ENCODE measurements at places on chromosomes 16 and 17.

DNA sequence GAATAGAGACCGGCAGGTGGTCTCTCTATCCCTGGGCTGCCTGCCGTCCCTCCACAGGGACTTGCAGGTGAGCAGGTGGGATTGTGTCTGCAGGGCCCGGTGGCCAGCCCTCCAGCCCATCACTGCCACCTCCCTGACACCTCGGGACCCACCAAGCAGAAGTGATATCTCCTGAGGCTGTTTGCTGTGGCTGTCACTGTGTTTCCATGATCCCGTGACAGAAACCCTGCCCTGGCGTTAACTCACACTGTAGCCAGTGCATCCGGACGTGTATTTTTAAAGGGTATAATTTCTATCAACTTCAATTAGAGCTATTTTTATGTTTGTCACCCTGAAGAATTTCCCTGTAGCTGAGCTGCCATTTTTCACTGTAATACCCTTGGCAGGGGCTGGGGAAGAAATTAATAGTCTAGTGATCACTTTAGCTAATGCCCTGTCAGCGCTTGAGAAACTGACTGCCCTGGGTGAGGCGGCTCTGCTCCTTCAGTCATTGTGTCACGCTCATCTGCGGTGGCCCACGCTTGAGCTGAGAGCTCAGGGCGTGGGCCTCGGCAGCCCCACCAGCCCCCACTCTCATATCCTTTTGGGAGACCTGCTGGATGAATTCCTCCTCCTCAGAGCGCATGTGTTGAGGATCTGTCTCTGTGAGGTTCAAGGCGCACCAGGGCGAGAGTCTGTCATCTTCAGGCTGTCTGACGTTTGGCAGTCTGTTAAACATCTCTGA, 229.9 kb upstream of the CIBAR2 start:
- DNase-seq = no peak

DNA sequence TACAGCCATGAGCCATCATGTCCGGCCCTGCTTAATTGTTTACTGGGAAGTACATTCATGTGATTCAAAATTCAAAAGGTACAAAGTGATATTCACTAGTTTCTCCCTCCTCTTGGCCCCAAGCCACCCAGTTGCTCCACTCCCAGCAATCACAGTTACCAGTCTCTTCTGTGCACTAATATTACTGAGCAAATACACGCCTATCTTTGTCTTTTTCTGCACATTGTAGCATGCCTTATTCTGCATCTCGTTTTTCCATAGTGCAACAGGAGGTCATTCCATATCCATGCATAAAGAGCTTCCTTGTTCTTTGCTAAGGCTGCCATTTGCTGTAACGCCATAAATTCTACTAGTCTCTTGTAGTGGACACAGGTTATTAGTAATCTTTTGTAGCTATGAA, 2.2 kb upstream of the ALOX15 start:
- no peak for DNase-seq

- no peak for DNase-seq
These were observed 120.9 kb upstream of the CDC42EP4 start for GRCh38 chr17:73432624-73433190.

- DNase-seq = no peak
These were observed 339.9 kb downstream of the SEC14L1 start for GRCh38 chr17:77480509-77481215.

GRCh38 chr17:82844796-82845162, 5.0 kb upstream of the ZNF750 start:
- no peak for DNase-seq

- no peak for DNase-seq
These were observed 6.1 kb upstream of the STH start for GRCh38 chr17:45992904-45993303.

DNA sequence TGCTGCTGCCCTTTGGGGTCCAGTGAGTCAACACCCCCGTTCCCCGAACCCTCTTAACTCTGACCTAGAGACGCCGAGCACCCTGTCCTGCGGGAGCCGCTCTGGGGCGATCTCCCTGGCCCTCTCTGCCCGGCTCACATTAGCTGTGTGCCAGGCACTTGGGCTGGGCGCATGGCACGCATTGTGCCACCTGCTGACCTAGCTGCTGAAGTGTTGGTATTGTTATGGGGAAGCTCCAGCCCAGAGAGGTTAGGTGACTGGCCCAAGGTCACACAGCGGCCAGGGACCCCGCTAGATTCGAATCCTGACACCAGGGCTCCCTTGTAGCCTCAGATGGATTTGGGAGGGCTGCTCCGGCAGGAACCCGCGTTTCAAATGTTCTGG, 1.1 kb downstream of the HSD17B1 start:
- no peak for DNase-seq

All from HEK293T (cell line).